ENCODE measurements at places on chromosomes 16 and 17.

DNA sequence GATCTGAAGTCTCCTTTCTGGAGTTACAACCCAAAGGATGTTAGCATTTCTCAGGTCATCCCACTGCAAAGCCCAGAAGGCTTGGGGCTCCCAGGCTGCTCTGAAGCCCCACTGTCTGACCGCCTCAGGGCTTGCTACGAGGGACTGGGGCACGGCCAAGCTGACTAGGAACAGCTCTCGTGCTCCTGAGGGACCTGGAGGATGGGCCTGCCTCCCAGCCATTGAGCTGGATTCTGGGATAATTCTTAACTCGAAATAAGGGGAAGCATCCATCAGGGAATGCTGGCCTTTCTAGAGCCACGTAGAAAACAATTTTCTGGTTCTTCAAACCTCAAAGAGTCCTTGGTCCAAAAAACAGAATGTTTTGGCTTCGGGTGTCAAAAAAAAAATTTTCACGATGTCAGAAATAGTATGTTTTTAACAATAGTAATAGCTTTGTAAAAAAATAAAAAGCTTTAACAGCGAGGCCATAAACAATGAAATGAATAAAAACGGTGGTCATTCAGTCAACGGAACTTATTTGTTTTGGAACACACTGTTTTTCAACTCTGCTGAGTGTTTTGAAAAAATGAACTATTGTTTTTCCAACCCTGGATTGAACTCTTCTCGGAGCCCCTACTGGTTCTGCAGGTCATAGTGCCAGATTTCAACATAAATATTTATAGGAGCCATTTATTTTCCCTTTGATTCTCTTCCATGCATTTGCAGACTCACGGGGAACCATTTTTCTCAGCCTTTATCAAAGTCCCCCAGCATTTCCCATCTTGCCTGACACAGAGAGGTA, 16.4 kb upstream of the HERPUD1 start:
- DNase-seq: no peak

- DNase-seq: no peak
Observed at GRCh38 chr17:1764284-1764683, 2.4 kb downstream of the SERPINF1 start.

- DNase-seq: no peak
Observed at GRCh38 chr16:24013864-24014645, 178.3 kb downstream of the PRKCB start.

- no peak for DNase-seq
Observed at GRCh38 chr17:55348749-55349354, 72.8 kb downstream of the MMD start.

- DNase-seq: no peak
Observed at GRCh38 chr16:86073763-86074493, 175.0 kb downstream of the IRF8 start.

- no peak for DNase-seq
Observed at GRCh38 chr16:51306886-51307595, 156.0 kb upstream of the SALL1 start.
